ENCODE measurements at places on chromosomes 1 and 21.

- DNase-seq = no peak
These were observed 2.8 kb downstream of the SCNN1D start for GRCh38 chr1:1282998-1283397.

DNA sequence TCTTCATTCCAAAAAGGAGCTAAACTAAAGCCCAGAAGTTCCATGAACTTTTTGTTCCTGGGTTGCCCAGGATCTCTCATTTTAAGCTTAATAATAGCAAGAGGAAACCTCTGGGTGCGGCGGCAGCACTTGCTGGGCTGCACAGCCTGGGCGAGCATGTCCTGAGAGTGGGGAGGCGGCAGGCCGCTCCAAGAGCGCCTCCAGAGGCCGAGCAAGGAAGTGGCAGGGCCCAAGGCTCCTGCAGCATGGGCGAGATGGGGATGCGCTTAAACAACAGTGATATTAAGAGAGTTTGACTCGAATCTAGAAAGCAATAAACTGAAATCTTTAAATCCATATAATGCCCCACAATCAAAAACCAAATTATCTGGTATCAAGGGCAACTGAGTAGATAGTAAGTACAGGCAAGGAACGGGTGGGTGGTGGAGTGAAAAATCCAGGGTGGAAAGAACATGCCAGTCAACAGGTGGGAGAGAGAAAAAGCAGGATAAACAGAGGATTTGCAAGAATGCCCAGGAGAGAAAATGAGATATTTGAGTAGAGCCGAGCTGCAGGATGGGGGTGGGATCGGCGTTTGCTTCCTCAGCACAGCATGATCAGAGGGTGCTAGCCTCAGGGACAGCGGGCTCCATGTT lies 14.1 kb upstream of the TNR start:
- peak; percentile 48 for DNase-seq

- no peak for DNase-seq
These were observed 11.3 kb downstream of the RWDD2B start for GRCh38 chr21:29007810-29008209.

- DNase-seq = no peak
These were observed 867 bp downstream of the PTGFRN start for GRCh38 chr1:116910379-116911187.

GRCh38 chr1:86826856-86827255 lies 87.1 kb downstream of the SELENOF start:
- no peak for DNase-seq

GRCh38 chr21:38077569-38077968 lies 161.3 kb upstream of the KCNJ6 start:
- DNase-seq = no peak

- DNase-seq = peak; percentile 46
These were observed 123.9 kb upstream of the VAMP3 start for GRCh38 chr1:7646981-7647901.

DNA sequence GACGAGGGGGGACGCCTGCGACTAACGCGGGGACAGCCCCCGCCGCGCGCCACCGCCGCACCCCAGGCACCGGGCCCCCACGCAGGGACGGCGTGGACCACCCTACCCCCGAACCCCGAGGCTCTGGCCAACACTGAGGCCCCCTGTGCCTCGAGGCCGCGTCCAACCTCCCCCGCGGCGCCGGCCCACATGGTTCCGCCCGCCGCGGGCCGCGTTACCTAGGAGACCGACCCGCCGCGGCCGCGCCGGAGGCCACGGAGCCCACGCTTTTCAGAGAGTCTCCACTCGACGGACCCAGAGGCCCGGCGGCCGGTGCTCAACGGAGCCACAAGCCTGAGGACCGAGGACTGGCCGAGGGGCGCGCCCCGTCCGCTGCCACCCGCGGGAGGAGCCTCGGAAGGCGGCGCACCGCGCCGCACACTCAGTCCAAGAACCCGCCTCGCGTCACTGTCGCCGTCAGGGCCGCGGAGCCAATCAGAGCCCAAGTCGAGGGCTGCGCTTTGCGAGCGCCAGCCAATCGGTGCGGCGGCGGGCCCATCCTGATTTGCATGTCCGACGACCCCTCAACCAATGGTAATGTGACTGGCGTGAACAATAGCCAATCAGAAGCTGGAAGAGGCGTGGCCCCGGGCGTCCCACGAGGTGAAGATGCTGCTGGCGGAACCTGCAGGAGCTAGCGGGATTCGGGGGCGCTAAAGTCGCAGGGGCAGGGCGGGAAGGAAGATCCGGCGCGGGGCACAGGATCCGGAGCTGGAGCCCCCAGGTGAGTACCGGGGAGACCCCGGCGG lies at the start of gene NPHP4:
Gene NPHP4 (minus strand): TSS at position 400 of the 788 bp plus-strand sequence. CDS start 6,136 bp downstream, outside the sequence.
- DNase-seq = peak; percentile 99

DNA sequence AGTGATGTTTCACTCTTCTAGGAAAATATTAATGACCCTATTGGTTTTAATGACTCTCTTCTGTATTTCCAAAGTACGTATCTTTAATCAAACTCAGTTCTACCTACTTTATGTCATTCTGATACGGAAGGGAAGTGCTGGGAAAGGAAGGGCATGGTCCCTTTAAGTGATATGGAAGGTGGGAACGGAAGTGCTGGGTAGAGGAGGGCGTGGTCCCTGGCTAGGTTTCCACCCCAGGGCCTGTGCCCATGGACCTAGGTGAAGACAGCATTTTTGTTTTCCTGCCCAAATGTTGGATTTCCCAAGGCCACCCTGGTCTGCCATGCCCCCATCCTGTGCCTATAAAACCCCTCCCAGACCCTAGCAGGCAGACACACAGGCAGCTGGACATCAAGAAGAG lies 24.0 kb downstream of the RGS4 start:
- no peak for DNase-seq

DNA sequence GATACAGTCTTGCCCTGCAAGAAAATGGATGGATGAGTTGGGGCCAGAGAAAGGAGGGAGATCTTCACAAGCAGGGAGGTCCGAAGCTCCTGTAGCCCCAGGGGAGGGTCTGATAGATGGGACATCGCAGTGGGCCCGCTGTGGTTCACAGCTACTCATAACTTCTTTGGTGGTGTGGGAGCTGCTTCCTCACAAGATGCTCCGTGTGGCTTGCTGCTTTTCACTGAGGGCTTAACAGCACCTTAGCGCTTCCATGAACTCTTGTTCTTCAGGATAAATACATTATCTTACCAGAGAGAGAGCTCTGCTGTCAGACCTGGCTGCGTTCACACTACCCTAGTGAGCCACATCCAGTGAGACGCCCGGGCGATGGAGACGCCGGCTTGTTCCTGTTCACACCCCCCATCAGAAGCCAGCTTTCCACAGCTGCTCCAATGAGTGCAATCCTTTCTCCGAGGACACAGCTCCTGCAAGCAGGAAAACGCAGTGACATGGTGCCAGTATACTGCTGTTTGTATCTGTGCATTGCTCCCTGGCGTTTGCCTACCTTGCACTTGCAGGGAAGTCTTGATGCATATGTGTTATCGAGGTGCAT lies 599.8 kb downstream of the AJAP1 start:
- DNase-seq = no peak

DNA sequence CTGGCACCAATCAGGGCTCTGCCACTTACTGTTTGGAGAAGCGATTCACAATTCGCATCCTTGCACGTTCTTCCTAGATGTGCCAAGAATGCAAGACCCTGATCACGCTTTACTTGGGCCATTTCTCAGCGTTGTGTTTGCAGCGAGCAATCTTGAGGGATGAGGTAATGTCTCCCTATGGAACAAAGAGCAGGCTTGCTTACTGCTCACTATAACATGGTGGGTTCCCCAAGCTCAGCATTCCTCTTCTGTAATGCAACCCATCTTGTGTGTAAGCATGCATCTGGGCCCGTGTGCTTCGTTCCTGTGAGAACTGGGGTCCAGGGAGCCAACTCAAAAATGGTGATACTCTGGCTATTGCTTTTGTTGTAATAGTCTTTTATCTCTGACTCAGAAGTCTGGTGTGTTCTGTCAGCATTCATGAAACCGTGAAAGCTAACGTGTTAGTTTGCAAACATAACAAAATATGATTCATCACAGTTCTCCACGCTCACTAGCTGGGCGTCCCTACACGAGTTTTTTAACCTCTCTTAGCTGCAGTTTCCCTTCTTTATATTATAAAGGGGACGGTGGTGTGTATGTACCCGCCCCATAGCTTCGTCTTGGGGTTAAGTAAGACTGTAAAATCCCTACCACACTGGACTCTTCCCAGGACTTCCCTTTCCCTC lies 33.3 kb downstream of the DNTTIP2 start:
- peak; percentile 18 for DNase-seq

DNA sequence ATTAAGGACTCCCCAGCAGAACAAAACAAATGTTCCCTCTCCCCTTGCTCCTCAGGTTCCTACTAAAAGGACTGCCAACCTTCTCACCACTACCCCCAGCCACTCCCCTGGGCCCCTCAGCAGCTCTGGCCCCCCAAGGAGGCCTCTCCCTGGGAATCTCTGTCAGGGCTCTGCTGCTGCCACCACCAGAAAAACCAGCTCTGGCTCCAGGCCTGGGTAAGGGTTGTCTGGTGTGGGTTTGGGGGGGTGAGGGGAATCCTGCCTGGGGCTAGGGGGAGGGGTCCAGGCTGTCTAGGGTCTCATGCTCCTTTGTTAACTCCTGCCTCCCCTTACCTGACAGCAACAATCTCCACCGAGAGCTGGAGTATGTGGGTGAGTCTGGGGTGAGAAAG lies 4.8 kb downstream of the NECTIN4 start:
- DNase-seq = no peak

- no peak for DNase-seq
These were observed 139.5 kb downstream of the GRIK3 start for GRCh38 chr1:36894824-36895223.

DNA sequence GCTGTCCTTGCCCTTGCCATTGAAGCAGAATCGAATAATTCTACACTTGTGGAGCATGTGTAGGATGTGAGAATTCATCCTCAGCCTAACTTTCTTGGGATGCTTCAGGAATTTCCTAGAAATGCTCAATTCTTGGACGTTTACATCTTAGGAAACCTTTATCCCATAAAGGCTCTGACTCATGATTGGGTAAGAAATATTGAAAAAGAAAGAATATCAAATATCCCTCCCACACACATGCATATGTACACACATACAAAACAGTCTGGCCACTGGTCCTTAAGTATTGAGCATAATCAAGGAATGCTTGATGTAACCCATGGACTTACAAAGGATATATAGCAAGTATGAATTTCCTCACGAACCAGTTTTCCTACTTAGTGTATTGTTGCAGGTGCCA lies 83.9 kb upstream of the IPO9 start:
- no peak for DNase-seq

DNA sequence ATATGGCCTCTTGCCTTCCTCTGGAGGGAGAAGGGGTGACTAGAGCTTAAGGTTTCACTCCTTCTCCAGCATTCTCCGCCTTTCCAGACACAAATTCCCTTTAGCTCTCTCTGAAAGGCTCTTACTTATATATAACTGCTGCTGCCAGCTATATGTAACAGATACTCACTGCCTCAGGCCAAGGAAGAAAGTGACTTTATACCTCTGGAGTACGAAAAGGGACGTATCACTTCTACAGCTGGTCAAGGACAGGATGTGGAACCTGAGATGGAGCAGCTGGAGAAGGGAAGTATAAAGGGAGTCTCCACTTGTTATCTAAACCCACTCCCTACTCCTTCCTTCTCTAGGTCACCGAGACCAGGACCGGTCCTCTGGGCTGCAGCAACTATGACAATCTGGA lies 102.4 kb downstream of the BRINP2 start:
- DNase-seq = no peak

- no peak for DNase-seq
These were observed 159.9 kb upstream of the RUNX1 start for GRCh38 chr21:35208810-35209517.

DNA sequence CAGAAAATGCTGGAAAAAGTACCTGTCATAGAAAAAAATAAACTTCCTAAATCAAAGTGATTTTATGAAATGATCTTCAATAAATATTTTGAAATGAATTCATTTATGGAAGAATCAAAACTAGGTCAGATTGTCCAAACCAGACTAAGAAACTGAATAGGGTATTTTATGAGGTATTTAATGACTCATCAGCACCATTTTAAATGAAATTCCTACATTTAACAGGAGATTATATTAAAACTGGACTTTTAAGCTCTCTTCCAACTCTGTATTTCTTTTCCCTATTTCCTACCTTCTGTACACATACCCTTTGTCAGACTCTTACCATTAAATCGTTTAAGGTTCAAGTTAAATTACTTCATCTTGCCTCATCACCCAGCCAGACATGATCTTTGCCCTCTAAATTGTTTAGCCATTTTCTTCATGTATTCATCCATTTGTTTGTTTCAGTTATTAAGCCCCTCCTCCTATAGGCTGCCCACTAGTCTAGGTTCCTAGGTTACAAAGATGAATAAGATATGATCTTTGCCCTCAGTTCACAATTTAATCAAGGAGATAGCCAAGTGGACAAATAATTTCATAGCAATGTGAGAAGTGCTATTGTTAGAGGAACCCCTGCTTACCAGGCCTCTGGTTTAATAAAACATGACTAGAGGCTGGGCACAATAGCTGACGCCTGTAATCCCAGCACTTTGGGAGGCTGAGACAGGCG lies 25.0 kb downstream of the TATDN3 start:
- DNase-seq = peak; percentile 72

GRCh38 chr1:224127925-224128819 lies 14.3 kb downstream of the FBXO28 start:
- no peak for DNase-seq

DNA sequence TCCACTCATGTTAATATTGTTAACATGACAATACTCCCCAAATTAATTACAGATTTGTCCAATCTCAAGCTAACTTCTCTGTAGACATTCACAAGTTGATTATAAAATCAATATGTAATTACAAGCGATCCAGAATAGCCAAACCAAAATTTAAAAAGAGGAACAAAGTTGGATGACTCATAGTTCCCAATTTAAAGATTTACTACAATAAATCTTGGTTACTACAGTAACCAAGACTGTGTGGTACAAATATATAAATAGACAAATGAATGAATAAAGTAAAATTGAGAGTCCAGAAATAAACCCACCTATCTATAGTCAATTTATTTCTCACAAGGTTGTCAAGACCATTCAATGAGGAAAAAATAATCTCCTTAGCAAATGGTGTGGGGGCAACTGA lies 7.1 kb upstream of the KRTAP10-4 start:
- DNase-seq = no peak

- no peak for DNase-seq
These were observed 36.2 kb downstream of the UTP25 start for GRCh38 chr1:209863766-209864485.

- DNase-seq = no peak
These were observed 17.4 kb downstream of the TIAM1 start for GRCh38 chr21:31326522-31327242.

- no peak for DNase-seq
These were observed 246.5 kb downstream of the TOMM20 start for GRCh38 chr1:234881893-234882771.

DNA sequence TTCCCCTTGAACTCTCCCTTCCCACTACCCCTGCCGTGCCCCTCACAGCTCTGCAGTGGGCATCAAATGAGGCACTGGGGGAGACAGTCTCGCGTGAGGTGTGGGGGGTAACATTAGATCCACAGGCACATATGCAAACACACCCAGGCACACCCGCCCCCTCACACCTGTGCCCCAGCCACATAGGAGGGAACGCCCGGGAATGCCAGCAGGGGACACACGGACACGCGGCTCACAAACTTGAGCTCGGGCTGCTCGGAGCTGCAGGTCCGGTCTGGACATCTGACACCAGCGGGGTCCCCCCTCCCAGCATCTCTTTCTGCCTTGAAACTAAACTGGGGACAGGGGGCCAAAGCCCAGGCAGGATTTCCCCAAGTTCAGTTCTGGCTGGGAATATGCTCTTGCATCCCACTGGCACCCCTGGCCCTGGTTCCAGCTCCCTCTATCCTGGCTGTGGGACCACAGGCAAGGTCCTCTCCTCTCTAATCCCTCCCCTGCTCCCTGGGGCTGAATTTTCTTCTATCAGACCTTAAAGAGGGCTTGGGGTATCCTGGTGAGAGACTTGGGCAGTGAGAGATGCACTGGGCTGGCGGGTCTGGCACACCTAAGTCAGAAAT lies 30.6 kb downstream of the CDCP2 start:
- DNase-seq = no peak

GRCh38 chr1:45304311-45305081 lies 22.2 kb upstream of the HPDL start:
- DNase-seq = no peak
